Esophagus squamous epithelium (tissue), 5 donors: ENCODE measurements at places on chromosomes 2 and 18.

GRCh38 chr2:68749345-68749744, 14.7 kb downstream of the ARHGAP25 start:
- H3K36me3 ChIP-seq, result no peaks in the 10 kb centered on the region
- H3K4me1 ChIP-seq, result no peaks in the 10 kb centered on the region
- H3K27ac ChIP-seq, result no peak overlapping the region
- DNase-seq, result no peak
- no peaks in the 10 kb centered on the region for H3K27me3 ChIP-seq

DNA sequence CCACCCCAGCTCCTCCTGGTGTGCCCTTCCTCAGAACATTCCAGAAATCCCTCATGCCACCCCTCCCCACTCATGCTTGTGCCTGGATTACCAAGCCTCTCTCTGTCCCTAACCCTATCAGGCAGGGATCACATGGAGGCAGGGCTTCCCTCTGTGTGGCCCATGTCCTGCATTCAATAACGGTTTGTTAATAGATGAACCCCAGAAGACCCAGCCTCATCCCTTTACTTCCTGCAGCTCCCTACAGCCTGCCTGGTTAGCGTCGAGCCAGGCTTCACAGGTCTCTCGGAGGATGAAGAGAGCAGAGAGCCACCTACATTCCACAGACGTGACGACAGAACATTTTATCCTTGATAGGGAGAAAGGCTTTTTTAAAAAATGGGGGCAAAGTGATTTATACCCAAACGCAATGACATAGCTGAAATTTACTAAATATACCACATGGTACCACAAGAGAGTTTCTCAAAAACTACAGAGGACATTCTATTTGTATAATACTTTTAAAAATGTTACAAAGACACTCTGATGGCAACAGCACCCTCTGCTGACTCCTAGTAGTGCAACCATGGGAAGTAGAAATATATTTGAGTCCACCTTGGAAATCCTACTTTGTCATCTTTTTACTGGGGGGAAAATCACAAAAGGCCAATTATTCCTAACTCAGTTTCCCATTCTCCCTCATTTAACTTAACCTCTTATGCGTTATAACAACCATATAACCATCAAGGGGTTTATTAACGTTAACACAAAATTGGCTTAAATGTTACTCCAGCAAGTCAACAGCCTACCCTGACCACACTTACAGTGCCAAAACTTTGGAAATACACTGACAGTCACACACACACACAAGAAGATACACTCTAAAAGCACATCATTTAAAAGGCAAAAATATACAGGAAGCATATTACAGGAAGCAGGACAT, 30.7 kb downstream of the FBXO15 start:
- H3K36me3 ChIP-seq, result no peaks in the 10 kb centered on the region
- no peaks in the 10 kb centered on the region for H3K4me1 ChIP-seq
- no peaks in the 10 kb centered on the region for H3K27me3 ChIP-seq
- no peak overlapping the region for H3K27ac ChIP-seq
- no peak overlapping the region for H3K4me3 ChIP-seq
- DNase-seq, result no peak

GRCh38 chr2:233036162-233036838, 3.8 kb downstream of the NEU2 start:
- no peak overlapping the region for H3K27ac ChIP-seq
- no peaks in the 10 kb centered on the region for H3K4me1 ChIP-seq
- H3K36me3 ChIP-seq, result no peaks in the 10 kb centered on the region
- no peak overlapping the region for H3K4me3 ChIP-seq
- DNase-seq, result no peak

- H3K4me3 ChIP-seq, result no peak overlapping the region
- H3K27me3 ChIP-seq, result no peaks in the 10 kb centered on the region
- no peak for DNase-seq
- H3K4me1 ChIP-seq, result no peaks in the 10 kb centered on the region
These were observed 1120.1 kb upstream of the FAM98A start for GRCh38 chr2:34719206-34719605.

GRCh38 chr2:177721818-177722567, 329.4 kb downstream of the AGPS start:
- no peaks in the 10 kb centered on the region for H3K27me3 ChIP-seq
- DNase-seq, result no peak
- H3K4me1 ChIP-seq, result no peaks in the 10 kb centered on the region

- H3K4me3 ChIP-seq, result no peak overlapping the region
- no peak overlapping the region for H3K27ac ChIP-seq
- H3K27me3 ChIP-seq, result peaks cover 47% of the 10 kb centered on the region
- no peak for DNase-seq
These were observed 170.2 kb upstream of the HDAC4 start for GRCh38 chr2:239570971-239571520.

DNA sequence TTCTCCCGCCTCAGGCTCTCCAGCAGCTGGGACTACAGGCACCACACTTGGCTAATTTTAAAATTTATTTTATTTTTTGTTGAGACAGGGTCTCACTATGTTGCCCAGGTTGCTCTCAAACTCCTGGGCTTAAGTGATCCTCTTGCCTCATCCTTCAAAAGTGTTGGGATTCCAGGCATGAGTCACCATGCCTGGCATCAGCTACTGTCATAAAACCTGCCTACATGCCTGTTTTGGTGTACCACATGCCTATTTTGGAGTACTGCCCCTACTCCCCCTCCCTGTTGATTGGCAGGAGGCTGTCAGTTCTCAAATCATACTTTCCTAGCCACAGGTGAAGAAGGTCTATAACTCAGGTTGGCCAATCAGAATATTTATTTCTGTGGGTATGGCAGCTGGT, 64.0 kb downstream of the CHST9 start:
- no peak for DNase-seq
- no peaks in the 10 kb centered on the region for H3K36me3 ChIP-seq
- no peak overlapping the region for H3K27ac ChIP-seq
- H3K4me1 ChIP-seq, result no peaks in the 10 kb centered on the region
- no peak overlapping the region for H3K4me3 ChIP-seq

GRCh38 chr18:73615506-73615905, 532.1 kb downstream of the FBXO15 start:
- no peak overlapping the region for H3K4me3 ChIP-seq
- no peaks in the 10 kb centered on the region for H3K36me3 ChIP-seq
- DNase-seq, result no peak
- H3K27me3 ChIP-seq, result no peaks in the 10 kb centered on the region
- H3K4me1 ChIP-seq, result no peaks in the 10 kb centered on the region

GRCh38 chr2:127566139-127566417, 30.6 kb downstream of the MYO7B start:
- H3K27me3 ChIP-seq, result no peaks in the 10 kb centered on the region
- no peak for DNase-seq
- H3K4me1 ChIP-seq, result no peaks in the 10 kb centered on the region
- no peak overlapping the region for H3K4me3 ChIP-seq

- peaks cover 41% of the 10 kb centered on the region for H3K27me3 ChIP-seq
- no peak overlapping the region for H3K27ac ChIP-seq
- H3K4me1 ChIP-seq, result peaks cover 36% of the 10 kb centered on the region
- H3K4me3 ChIP-seq, result peak overlapping the region; percentile 66
- H3K36me3 ChIP-seq, result no peaks in the 10 kb centered on the region
- no peak for DNase-seq
These were observed 1.1 kb downstream of the CDK5R2 start for GRCh38 chr2:218960309-218961165.

DNA sequence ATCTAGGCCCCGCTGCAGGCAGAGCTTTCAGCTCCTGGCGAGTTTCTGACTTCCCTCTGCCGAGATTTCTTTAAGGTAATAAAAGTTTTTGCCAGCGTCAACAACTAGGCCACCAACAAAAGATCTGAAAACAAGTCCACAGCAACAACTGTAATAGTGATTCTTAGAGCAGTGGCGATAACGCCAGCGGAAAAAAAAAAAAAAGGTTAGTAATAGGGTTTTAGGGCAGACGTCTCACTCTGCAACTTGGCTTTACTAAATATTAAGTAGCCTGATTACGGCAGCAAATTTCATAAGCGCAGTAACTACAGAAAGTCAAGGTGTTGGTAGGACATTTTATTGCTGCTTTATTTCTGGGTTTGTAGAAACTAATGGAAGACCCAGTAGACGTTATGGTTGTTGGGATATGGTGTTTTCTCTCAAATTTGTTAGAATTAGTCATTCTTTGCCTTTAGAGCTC, 481 bp downstream of the SLC30A6 start:
- DNase-seq, result no peak
- no peaks in the 10 kb centered on the region for H3K36me3 ChIP-seq
- H3K27me3 ChIP-seq, result no peaks in the 10 kb centered on the region
- peaks cover 36% of the 10 kb centered on the region for H3K4me1 ChIP-seq
- H3K4me3 ChIP-seq, result peak overlapping the region; percentile 85

DNA sequence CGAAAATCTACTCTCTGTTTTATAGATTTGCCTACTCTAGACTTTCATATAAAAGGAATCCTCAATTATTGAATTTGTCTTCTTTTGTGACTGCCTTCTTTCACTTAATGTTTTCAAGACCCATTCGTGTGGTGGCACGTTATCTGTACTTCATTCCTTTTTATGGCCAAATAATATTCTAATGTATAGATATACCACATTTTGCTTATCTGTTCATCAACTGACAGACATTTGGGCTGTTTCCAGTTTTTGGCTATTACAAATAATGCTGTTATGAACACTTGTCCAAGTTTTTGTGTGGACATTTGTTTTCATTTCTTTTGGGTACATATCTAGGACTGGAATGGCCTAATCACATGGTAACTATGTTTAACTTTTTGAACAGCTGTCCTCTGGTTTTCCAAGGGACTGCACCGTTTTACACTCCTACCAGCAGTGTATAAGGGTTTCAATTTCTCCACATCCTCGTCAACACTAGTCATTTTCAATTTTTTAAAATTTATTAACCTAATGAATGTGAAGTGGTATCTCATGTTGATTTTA, 9.3 kb upstream of the NPAS2 start:
- no peaks in the 10 kb centered on the region for H3K27me3 ChIP-seq
- no peaks in the 10 kb centered on the region for H3K4me1 ChIP-seq
- no peak for DNase-seq
- H3K27ac ChIP-seq, result no peak overlapping the region
- no peaks in the 10 kb centered on the region for H3K36me3 ChIP-seq

DNA sequence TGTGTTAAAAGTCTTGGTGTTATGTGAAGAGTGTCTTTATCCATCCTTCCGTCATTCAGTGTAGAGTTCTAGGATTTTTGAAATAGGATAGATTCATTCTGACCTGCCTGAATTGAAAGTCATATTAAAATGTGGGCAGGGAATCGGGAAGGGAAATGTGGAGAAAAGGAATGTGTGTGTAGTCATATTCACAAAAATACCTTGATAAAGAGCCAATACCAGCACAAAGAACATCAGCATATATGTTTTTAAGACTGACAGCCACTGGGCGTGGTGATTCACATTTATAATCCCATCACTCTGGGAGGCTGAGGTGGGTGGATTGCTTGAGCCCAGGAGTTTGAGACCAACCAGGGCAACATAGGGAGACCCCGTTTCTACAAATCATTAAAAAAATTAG, 188.1 kb downstream of the CAMKMT start:
- no peak overlapping the region for H3K4me3 ChIP-seq
- no peaks in the 10 kb centered on the region for H3K4me1 ChIP-seq
- no peak overlapping the region for H3K27ac ChIP-seq
- H3K36me3 ChIP-seq, result no peaks in the 10 kb centered on the region
- H3K27me3 ChIP-seq, result no peaks in the 10 kb centered on the region

DNA sequence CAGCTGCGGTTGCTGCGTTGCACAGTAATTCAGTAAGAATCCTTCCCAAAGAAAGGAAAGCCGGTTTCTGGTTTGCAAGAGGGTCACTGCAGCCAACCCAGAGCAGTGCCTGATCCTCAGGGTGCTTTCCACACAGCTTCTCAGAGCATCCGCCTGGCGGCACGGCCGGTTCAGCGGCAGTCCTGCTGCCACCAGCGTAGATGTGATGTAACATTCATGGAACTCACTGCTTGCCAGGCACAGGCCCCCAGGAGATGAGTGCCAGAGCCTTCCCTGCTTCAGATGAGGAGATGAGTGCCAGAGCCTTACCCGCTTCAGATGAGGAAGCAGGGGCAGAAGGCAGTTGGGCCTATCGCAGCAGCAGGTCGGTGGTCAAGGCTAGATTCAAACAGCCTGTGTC, 230.2 kb downstream of the GBX2 start:
- H3K36me3 ChIP-seq, result no peaks in the 10 kb centered on the region
- no peaks in the 10 kb centered on the region for H3K27me3 ChIP-seq
- no peak overlapping the region for H3K27ac ChIP-seq

DNA sequence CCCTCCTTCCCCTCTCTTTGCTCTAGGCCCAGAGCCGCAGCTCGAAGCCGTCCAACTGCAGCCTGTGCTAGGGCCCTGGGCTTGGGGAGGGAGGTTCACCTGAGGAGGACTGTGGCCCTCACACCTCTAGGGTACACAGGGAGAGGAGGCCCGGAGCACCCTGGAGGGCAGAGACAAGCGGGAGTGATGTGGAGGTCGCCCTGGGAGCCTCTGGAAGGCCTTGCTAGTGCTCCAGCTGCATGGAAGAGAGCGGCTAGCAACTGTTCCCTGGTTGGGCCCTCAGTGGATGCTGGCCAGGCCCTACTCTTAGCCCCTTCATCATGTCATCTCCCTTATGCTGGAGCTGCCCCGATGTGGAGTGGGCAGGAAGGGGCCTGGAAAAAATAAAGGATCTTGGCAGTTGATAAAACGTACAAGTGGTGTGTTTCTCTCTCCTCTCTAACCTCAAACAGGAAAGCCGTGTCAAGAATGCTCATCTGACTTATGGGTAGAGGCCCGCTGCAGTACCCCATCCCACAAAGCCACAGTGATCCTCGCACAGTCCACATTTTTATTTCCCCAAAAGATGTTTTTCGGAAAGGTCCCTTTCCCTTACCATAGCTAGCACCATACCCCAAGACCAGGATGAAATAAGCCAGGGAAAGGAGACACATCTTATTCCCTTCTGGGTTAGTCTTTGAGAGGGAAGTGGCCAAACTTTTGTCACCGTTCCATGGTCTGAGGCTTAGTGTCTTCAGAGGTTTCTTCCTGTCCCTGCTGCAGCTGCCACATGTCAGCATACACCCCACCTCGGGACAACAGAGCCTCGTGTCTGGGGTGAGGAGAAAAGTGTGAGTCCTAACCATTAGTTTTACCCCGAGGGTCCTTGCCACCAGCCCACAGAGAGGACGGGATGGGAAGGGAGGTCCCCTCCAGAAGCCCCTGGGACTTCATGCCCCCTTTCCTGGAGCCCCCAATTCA, 2.9 kb downstream of the ZFAND2B start:
- H3K27me3 ChIP-seq, result no peaks in the 10 kb centered on the region
- peak overlapping the region; percentile 97 for H3K27ac ChIP-seq
- H3K36me3 ChIP-seq, result peaks cover 26% of the 10 kb centered on the region
- H3K4me3 ChIP-seq, result no peak overlapping the region
- DNase-seq, result no peak
- H3K4me1 ChIP-seq, result peaks cover 14% of the 10 kb centered on the region

- peak overlapping the region; percentile 10 for H3K27ac ChIP-seq
- H3K4me1 ChIP-seq, result peaks cover 18% of the 10 kb centered on the region
- DNase-seq, result no peak
- H3K27me3 ChIP-seq, result no peaks in the 10 kb centered on the region
These were observed 4.3 kb downstream of the DSG4 start for GRCh38 chr18:31380912-31381311.

GRCh38 chr18:1468550-1468949, 563.9 kb downstream of the ADCYAP1 start:
- H3K4me1 ChIP-seq, result no peaks in the 10 kb centered on the region
- no peaks in the 10 kb centered on the region for H3K36me3 ChIP-seq
- no peak overlapping the region for H3K27ac ChIP-seq
- no peak overlapping the region for H3K4me3 ChIP-seq

GRCh38 chr2:76467326-76467725, 756.6 kb upstream of the GCFC2 start:
- no peaks in the 10 kb centered on the region for H3K4me1 ChIP-seq
- H3K4me3 ChIP-seq, result no peak overlapping the region
- DNase-seq, result no peak
- H3K36me3 ChIP-seq, result no peaks in the 10 kb centered on the region

- no peaks in the 10 kb centered on the region for H3K27me3 ChIP-seq
- no peak overlapping the region for H3K27ac ChIP-seq
These were observed 42.5 kb upstream of the TMEM200C start for GRCh38 chr18:5937795-5938194.
